Mammary epithelial cell (primary cell): ENCODE measurements at places on chromosomes 6 and 20. TPM values are rescaled to one million over a fixed set of nuclear protein-coding genes. Genes with fewer than 3 reads are reported as not detected.

DNA sequence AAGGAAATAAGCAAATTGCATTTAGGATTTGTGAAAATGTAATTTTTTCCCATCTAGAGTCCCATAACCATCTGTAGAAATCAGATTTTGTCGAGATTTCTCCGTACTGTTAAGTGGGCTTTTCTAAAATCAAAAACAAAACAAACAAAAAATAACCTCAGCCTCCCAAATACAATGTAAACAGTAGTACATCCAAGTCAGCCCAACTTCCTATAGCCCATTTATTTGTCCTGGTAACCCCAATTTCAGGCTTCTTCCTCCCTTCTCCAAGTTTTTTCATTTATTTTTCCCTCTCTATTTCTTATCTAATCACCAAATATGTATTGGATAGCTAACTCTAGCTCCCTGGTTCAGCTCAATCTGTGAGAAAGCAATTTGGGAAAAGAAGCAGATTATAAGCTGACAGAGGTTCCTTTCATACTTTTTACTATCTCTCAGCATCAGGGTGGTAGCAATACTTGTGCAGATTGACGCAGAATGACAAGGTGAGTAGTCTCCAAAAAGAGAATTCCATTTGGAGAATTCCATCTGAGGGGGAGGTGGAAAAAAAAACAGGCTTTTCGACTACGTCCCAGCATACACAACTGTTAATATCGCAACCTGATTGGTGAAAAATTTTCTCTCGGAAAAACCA is 132.6 kb upstream of the BTN3A2 start:
- no peak for DNase-seq

DNA sequence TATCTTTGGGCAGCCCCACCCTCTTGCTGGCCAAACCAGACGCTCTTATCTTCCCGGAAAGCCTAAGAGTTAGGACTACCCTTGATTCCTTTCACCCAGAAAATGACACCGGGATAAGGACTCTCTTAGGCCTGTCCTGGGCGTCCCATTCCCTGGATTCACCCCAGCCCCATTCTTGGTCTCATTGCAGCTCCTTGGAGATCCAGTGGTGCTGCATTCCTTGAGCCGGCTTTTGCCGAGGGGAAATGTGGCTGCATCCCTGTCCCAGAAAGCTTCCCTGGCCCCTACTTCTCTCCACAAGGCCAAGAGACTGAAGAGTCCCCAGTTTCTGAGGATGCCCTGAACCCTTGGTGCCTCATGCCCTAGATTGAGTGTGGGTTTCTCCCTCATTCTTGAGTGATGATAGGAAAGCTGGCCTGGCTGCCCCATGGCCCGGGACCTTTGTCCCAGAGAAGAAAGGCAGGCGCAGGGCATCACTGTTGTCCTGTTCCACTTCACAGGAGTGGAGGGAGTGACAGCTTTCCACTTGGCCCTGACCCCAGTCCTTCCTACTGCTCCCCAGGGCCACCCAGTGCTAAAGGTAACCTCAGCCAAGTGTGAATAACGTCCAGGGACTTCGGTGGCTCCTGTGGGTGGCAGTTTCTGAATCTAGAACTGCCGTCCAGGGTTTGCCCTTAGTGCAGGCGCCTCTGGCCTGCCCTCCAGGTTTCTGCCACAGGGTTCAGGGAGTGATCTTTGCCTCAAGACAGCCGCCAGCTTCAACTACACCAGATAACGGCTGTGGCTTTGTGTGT is 42.7 kb upstream of the MYL9 start:
- no peak for DNase-seq

DNA sequence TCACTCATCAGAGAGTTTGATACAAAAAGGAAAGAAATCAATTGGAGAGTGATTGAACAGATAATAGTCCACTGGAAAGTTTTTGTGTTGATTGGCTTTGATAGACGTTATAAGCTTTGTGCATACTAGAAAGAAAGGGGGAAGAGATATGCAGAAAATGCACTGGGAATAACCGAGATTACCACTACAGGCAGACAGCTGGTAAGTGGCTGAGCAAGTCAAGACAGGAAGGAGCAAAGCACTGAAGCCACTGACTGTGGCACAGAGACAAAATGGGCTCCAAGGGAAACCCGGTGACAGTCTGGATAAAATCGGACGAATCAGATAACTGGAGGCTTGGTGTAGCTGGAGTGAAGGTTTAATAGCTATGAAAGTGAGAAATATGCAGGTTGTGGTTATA is 209.0 kb downstream of the SIM1 start:
- DNase-seq, result peak; percentile 26

DNA sequence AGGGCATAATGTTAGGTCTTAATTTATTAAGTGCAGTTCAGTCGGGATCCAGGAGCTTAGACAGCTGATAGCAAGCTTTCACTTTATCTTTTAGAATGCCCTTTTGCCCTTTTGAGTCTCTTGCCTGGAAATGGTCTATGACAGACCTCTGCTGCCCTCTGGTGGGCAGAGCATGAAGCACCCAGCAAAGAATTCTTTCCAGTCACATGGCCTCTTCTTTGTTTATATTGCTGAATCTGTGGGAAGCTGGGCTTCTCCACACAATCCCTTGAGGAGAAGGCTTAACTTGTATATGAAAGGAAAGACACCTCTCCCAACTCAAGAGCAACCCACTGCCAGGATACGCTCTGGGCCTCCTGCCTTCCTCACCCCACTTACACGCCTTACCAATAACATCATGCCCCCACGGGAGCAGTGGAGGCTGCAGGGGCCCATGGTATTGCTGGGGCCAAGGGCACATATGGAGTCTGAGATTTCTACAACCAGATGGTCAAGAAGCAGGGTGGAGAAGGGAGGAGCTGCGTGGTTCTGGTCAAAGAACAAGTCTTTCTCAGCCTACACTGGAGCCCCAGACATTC is 20.4 kb downstream of the WFDC3 start:
- DNase-seq, result peak; percentile 60

DNA sequence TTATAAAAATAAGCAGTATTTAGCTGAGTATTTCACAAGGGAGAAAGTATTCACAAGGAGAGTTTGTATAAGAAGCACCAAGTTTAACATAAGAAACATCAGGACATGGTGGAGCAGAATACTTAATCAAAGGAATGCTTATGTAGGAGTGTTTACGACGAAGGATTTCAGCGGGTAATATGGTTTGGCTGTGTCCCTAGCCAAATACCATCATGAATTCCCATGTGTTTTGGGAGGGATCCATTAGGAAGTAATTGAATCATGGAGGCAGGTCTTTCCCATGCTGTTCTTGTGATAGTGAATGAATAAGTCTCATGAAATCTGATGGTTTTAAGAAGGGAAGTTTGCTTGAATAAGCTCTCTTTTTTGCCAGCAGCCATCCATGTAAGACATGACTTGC is 1099.1 kb upstream of the ADGRB3 start:
- no peak for DNase-seq

DOK5 gene
- total RNA-seq, result 0.17 TPM

ECT2L gene
- total RNA-seq, result not detected in 2 replicates

MYB gene
- 0.40 TPM in 1 of 2 replicates, not detected in the other for total RNA-seq
